ENCODE measurements at places on chromosomes 5 and 9.

- DNase-seq = no peak
Observed at GRCh38 chr5:34603378-34603777, 52.8 kb upstream of the RAI14 start.

DNA sequence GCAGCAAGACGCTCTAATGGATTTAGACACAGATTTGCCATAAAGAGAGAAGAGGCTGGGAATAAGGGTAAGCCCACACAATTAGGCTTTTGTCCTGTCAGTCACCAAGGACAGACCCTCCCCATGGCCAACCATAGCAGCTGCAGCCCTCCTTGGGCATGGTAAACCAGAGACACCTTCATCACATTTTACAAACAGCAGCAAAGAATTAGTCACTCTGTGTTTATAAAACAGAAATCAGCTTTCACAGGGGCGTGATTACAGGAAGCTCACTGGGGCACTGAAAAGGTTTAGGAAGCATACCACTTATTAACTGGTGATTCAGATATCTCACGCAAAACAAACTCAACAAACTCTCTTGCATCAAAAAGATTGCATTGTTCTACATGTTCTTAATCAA lies 37.3 kb upstream of the ZNF622 start:
- DNase-seq = no peak

- no peak for DNase-seq
Observed at GRCh38 chr5:32027717-32028458, 146.2 kb downstream of the GOLPH3 start.

- DNase-seq = no peak
Observed at GRCh38 chr9:93234600-93234999, 50.7 kb downstream of the WNK2 start.

DNA sequence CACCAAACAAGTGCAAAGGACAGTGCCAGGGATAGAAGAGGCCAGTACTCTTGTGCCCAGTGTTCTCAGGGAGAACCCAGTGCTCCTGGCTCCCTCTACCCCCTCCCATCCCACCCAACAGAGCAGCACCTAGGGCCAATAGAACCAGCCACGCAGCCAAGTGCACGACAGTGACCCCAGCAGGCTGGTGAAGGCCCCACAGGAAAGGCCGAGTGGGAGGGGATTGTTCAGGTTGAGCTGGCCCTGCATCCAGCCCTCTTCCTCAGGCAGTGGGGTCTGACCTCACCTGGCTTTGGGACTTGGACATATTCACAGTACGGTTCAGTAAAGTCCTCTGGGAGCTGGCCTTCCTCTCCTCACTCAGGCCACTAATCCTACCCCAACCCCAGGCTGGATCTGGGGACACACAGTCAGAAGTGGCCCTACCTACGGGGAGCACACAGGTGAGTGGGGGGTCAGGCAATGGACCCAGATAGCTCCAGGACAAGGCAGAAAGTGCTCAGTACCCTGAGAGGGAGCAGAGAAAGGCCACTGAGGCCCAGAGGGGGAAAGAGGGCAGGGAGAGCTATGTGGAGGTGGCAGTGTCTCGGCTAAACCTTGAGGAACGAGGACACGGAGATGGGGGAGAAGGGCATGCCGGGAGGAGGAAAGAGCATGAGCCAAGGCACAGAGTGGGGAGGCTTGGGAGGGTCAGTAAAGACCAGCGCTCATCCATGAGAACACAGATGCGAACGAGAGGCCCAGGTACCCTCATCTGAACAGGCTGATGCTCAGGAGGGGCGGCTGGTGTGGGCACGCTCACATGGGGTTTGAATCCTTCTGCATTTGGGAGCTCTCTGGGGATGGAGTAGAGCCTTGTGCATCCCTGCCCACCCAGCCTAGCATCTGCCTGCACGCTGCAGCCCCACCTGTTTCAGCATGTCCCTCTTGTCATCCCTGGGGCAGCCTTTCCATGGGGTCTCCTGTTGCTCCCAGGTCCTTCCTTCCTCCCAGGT lies 25.6 kb downstream of the POLR1E start:
- no peak for DNase-seq

DNA sequence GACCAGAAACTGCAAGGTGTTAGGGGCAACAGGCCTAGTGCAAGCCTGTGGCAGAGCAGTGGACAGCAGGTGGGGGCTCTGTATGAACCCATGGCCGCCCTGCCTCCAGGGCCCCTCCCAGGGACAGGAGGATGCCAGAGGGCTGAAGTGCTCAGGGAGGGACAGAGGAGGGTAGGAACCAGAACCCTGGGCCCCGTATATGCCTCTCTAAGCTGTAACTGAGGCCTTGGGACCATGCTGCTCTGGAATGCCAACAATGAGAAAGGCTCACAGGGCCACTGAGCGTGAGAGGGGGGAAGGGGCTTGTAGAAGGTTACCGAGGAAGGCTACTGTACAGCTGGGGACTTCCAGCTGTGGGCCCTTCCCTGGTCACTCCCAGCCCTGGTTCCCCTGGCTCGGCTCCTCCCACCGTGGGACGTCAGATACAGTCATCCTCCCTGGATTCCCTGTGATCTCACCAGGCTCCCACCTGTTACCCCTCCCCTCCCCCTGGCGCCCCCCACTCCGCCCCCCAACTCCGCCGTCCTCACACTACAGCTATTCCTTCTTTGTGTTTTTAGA lies 21.1 kb downstream of the AQP7 start:
- DNase-seq = no peak

- no peak for DNase-seq
Observed at GRCh38 chr9:89664896-89665329, 60.1 kb downstream of the GADD45G start.

GRCh38 chr9:114185570-114186490 lies 30.5 kb downstream of the COL27A1 start:
- DNase-seq = no peak

DNA sequence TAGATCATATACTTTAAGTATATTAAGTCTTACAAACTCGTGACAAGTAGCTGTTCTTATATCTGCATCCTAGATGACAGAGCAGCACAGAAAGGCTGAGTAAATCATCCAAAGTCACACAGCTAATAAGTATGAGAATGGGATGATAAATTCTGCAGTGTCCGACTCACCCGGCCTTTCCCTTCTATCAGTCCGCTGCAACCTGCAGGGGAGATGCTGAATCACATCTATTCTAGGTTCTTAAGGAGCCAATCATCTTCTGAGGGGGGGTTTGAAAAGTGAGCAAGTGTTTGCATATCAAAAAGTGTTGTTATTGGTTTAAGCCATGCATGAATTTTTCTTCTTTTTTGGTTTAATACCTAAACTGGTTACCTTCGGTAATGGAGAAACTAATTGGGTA lies 38.9 kb downstream of the ADAMTS16 start:
- no peak for DNase-seq

DNA sequence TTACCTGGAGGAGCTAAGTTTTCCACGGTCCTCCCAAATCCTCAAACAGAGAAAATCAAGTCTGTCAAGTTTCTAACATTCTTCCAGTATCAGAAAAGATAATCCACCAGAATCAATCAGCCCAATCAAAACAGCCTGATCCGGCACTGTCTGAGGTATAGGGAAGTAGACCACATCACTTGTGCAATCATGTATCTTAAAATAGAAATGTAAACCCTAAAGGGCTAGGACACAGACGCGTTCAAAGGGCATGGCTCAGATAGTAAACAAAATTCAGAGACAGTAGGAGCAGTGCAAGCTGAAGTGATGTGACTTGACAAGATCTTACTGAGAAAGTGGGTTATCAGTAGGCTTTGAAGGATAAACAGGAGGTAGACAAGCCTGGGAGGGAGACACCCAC lies 252.4 kb upstream of the DAPK1 start:
- no peak for DNase-seq

- no peak for DNase-seq
Observed at GRCh38 chr5:141669520-141669919, 12.5 kb downstream of the ARAP3 start.

DNA sequence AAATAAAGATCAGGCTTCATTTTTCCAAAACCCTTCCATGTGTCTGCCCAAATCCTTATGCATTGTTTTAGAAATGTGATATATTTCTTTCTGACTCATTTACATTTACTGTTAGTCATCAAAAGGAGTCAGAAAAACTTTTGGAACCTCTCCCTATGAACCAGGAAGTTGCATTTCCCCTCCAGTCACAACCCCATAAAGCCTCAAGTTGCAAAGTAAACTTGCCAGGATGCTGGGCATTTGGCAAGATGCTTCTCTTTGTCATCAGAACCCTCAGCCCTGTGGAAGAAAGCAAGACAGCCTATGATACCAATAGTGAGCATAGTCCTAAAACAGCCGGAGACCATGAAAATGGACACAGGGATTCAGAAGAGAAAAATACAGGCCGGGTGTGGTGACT lies 84.2 kb downstream of the MUSK start:
- no peak for DNase-seq

GRCh38 chr9:105258225-105258737 lies 13.8 kb downstream of the SLC44A1 start:
- no peak for DNase-seq

GRCh38 chr9:110426052-110426709 lies 88.5 kb upstream of the TXNDC8 start:
- DNase-seq = no peak

GRCh38 chr5:143573568-143574170 lies 170.2 kb upstream of the NR3C1 start:
- DNase-seq = no peak

GRCh38 chr9:30198463-30199309 lies 2185.8 kb upstream of the ACO1 start:
- no peak for DNase-seq

DNA sequence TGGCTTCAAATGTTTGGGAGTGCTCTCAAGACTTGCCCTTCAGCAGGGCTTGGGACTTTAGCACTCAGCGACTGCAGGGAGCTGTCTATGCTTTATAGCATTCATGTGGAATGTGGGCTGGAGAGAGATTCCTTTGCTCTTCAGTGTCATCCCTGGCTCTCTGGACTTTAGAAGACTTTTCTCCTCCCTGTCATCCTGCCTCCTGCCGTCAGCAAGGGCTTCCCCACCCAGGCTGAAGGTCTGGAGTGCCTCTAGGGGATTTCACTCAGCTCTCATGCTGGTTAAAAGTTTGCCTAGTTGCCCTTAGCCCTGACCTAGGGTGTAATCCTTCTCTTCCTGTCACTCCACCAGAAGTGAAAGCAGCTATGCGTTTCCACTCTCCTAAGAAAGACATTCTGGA lies 210.9 kb downstream of the FRMD3 start:
- no peak for DNase-seq

DNA sequence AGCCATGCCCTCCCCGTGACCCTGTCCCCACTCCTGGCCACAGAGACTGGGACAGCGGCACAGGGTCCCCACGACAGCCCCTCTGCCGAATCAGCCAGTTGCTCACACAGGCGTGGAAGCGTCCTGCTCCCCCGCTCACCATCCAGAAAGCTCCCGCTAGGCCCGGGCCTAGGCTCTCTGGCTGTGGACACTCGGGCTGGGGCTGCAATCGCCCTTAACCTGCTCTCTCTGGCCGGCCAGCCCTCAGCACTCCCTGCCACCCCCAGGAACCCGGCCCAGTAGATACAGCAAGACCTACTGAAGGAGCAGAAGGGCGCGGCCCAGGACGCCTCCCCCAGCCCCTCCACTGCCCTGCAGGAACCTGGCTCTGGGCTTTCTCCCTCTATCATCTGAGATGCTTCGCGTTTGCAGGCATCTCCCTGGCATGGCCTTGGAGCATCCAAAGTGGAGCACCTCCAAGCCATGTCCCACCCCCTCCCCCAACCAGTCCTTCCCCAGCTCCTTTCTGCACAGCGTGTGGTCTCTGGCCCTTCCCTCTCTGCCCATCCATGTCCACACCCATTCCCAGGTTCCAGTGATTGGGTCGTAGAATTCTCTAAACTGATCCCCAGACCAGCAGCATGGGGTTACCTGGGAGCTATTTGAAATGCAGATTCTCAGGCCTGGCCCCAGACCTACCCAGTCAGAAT lies 113.7 kb upstream of the LMX1B start:
- no peak for DNase-seq

DNA sequence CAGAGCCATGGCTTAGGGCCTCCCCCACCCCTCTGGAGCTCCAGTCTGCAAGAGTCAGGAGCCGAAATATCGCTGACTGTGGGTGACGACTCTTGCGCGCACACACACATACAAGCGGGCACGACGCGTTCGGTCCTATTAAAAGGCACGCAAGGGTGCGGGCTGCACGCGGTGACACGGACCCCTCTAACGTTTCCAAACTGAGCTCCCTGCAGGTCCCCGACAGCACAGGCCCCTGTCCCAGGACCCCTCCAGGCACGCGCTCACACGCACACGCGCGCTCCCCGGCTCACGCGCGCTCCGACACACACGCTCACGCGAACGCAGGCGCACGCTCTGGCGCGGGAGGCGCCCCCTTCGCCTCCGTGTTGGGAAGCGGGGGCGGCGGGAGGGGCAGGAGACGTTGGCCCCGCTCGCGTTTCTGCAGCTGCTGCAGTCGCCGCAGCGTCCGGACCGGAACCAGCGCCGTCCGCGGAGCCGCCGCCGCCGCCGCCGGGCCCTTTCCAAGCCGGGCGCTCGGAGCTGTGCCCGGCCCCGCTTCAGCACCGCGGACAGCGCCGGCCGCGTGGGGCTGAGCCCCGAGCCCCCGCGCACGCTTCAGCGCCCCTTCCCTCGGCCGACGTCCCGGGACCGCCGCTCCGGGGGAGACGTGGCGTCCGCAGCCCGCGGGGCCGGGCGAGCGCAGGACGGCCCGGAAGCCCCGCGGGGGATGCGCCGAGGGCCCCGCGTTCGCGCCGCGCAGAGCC lies at the start of gene GRIN1:
TSS of gene GRIN1 (plus strand) at position 433 of the 746 bp plus-strand sequence. CDS start 333 bp downstream, outside the sequence.
- DNase-seq = no peak

GRCh38 chr9:109905472-109905871 lies 125.5 kb downstream of the PALM2AKAP2 start:
- no peak for DNase-seq

DNA sequence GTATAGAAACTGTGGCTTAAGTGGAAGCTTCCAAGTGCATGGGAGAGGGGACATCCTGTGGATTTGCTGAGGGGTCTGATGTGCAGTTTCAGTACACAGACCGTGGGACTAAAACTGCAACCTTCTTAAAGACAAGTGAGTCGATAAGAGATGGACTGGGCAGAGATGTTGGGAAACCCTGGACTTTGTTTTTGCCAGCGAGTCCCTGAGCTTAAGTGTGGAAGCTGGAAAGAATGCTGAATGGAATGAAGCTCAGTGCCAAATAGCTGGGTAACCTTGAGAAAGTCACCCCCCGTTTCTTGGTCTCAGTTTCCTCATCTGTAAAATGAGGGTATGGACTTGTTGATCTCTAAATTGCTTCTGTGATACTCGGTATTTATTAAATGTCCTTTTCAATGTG lies 37.3 kb upstream of the KLF9 start:
- no peak for DNase-seq

- DNase-seq = peak; percentile 30
Observed at GRCh38 chr5:140827704-140828361, at the start of gene PCDHA6. Gene PCDHA6 (plus strand): TSS chr5:140827960. CDS start chr5:140828092, 132 bp downstream.
